ENCODE measurements at places on chromosomes 7 and 10.

GRCh38 chr10:5963591-5963990, 13.8 kb downstream of the IL15RA start:
- no peak for DNase-seq

DNA sequence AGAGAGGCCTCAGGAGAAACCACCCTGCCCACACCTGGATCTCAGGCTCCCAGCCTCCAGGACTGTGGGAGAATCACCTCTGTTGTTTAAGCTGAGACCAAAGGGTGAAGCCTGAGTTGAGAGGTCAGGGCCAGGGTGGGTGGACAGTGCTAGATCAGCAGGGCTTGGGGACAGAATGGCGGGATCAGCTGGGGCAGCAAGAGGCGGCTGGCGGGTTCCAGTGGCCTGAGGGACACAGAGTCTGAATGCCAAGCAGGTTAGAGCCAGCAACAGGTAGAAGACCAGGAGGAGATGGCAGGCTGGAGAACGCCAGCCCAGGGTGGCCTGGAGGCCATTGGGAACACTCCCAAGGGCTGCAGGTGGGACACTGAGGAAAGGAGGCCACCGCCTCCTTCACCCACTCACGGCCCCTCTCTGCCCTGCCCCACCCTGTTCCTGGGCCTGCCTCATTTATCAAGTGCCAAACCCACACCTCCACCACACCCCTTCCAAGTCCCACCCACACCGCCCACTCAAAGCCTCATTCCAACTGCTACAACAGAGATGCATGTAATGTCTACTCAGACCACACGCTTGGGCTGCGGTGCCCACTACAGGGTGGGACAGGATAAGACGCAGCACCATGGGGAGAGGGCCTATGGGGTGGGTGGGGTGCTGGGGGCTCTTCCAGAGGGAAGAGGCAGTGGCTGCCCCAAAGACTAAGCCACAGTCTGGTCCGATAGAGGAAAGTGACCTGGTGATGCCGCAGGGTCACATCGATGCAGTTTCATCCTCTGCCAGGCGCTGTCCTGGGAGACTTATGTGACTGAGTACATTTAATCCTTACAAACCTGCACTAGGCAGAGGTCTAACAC, 173.9 kb downstream of the TNS3 start:
- no peak for DNase-seq

- DNase-seq, result no peak
These were observed 109.4 kb downstream of the FAM107B start for GRCh38 chr10:14665304-14665703.

GRCh38 chr7:155464948-155465739, 7.2 kb downstream of the EN2 start:
- no peak for DNase-seq

DNA sequence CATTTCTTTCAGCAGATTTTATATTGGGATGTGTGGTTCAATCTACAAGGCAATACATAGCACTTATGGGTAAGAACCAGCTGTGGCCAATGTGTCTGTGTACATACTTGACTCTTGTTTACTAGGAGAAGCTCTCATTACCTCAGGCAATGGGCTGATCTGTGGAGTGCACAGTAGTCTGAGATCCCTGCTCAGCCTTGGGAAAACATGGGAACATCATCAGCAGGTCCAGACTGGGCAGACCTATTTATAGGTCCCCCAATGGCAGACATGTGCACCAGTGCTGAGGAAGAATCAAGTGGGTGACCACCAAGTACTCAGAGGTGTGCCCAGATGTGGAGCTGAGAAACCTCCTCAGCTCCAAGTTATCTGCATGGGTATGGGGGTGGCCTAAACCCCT, 349.7 kb downstream of the KIF20B start:
- DNase-seq, result no peak

DNA sequence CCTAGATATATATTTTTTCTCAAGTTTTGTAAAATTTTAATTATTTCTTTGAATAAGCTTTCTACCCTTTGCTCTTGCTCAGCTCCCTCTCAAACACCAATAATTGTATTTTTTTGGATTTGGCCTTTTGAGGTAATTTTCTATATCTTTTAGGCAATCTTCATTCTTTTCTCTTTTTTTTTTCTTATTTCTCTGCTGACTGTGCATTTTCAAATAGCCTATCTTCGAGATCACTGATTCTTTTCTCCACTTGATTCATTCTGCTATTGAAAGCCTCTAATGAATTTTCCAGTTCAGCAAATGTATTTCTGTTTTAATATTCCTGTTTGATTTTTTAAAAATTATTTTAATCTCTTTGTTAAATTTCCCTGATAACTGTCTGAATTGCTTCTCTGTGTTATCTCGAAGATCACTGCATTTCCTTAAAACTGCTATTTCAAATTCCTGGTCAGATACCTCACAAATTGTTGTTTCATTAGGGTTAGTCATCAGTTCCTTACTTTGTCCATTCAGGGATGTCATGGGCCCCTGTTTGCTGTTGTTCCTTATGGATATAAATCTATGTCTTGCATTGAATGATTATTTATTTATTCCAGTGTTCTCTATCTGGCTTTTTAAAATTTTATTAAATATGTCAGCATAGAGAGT, 100.1 kb upstream of the UNC5B start:
- DNase-seq, result no peak

DNA sequence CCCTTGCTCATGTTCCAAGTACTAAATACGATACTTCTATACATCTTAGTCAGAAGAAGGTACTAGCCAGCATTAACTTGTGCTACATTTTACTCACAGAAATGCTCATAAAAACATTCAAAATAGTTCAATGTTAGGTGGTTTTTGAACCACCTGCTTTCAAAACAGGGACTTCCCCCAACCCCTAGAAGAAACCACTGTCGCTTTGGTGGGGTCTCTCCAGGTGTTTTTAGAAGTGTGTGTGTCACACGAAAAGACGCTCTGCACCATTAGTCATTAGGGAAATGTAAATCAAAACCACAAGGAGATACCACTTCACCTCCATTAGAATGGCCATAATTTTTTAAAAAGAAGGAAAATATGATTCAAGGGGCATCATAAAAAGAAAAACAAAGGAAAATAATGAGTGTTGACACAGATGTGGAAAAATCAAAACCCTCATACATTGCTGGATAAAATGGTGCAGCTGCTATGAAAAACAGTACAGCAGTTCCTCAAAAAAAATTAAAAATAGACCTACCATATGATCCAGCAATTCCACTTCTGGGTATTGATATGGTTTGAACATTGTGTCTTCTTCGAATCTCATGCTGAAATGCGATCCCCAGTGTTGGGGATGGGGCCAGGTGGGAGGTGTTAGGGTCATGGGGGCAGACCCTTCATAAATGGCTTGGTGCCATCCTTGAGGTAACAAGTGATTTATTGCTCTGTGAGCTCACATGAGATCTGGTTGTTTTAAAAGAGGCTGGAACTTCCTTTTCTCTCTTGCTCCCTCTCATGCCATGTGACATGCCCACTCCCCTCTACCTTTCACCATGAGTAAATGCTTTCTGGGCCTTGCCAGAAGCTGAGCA, 74.2 kb downstream of the MALSU1 start:
- no peak for DNase-seq
